ENCODE measurements at places on chromosomes 3 and 15.

DNA sequence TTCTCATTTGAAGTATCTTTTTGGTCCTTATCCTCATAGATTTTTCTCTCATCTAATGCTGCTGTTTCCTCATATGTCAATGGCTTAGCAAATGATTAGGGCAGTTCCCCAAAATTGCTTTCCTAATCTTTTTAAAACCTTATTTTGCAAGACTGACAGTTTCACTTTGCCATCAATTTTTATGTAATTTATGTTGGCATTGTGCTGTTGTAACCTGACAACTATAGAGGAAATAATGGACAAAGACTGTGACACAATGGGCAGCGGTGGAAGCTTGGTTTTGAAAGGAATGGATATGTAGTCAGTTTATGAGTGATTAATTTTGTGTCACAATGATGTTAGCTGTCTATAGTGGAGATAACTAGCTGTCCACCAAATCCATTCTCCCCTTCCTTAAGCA is 10.6 kb upstream of the SH3BP5 start:
- DNase-seq, result no peak

DNA sequence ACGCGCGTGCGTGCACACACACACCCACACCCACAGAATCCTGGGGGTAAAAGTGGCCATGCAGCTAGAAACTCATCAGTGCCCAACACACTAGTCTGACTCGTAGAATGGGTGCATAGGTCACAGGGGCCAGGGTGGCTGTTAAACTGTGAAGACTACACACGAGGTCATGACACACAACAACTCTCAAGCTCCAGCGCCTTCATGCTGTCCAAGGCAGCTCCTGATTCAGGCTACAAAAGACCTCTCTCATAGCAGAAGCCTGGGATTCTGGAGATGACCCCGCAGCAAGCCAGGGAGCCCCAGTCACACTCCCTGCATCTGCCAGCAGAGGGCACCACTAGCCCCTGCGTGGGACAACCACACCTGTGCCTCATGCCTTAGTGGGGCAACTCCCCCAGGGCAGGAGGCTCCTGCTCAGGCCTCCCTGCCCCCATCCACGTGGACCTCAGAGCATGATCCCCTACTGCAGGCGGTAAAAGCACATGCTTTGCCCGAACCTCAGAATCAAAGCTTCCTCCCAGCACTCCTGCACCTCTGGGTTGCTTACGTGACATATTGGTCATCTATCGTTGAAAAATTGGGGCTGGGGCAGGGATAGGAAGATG is 93.1 kb downstream of the LRIG1 start:
- DNase-seq, result peak; percentile 9

GRCh38 chr15:36769098-36769497 is 189.7 kb downstream of the CDIN1 start:
- no peak for DNase-seq

DNA sequence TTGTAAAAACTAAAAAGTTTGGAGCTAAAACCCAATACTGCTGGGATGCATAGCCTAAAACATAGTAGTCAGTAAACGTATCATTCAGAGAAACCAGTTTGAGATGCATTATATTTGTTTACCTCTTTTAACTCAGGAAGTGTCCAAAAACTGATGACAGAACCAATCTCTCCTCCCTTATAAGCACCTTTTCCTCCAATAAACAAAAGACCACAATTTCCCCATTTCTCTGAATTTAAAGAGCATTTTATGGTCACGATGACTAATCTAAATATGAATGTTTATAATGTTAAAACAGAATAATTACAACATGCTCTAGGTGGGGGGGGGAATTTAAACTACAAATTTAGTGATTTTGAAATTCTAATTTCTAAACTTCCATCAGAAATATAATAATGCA is 58.5 kb downstream of the CEP63 start:
- DNase-seq, result no peak

- DNase-seq, result no peak
Measured at GRCh38 chr3:153961494-153961893, 159.7 kb upstream of the ARHGEF26 start.

DNA sequence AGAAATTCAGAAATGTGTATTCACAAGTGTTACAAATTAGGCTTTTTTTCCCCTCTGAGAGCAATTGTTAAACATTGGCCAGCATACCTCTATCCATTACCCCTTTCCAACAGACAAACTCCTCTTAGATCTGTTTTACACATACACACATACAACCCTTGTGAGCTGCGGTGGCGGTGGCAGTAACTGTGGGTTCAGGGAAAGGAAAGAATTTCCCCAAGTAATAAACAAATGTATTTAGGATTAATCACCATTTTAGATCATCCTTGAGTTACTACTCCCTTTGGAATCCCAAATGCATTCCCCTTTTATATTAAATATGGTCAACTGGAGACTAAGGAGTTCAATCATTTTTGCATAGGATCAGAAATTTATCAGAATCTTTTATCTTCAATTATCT is 667.0 kb downstream of the FHIT start:
- DNase-seq, result no peak

- no peak for DNase-seq
Measured at GRCh38 chr15:96088650-96089049, 241.8 kb upstream of the NR2F2 start.

DNA sequence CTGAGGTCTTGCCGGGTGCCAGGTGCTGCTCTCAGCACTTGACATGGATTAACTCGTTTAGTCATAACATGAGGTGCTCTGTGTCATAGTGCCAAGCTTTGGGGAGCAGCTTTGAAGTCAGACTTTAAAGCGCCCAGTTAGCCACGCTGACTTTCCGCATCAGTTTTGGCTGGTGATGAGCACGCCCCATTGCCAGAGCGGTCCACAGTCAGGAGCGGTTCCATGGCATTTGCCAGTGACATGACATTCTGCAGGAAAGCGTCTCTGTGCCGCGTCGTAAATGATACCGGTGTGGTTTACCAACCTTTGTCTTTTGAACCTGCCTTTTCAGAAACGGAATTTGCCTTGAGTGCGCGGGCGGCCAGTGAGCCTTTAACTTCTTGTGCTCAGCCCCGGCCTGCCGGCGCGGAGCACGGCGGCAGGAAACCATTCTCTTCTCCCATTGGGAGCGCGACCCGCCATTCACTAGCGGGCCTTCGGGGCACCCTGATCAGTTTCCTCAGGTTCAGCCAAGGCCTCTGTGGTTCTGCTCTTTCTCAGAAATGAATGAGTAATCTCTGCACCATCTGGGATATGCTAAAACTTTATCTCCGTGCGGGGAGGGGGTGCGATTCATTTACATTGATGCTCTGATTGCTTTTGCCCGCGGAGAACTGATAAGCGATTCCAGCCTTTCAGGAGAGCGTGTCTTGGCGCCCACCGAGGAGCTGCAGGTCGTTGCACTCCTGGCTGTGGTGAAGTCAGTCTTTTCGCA is 1.7 kb upstream of the SLC2A2 start:
- DNase-seq, result no peak

- DNase-seq, result no peak
Measured at GRCh38 chr3:50169232-50169832, 14.2 kb downstream of the SEMA3F start.

- no peak for DNase-seq
Measured at GRCh38 chr15:67953299-67953698, 100.8 kb upstream of the PIAS1 start.

DNA sequence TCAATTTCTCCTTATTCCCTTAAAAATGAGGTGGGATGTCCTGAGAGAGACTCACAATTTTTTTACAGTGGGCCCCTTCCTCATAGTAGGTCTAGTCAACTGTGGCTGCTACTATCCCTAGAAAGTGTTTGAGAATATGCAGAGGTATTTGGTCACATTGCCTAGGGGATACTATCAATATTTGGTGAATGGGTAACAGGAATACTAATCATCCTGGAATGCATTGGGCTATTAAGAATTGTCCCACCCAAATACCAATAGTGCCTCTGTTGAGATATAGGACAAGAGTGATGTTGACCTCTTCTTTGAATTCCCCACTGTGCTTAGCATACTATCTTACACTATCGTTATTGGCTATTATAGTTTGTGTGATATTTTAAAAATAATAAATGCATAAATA is 389.4 kb downstream of the DIPK2A start:
- no peak for DNase-seq

DNA sequence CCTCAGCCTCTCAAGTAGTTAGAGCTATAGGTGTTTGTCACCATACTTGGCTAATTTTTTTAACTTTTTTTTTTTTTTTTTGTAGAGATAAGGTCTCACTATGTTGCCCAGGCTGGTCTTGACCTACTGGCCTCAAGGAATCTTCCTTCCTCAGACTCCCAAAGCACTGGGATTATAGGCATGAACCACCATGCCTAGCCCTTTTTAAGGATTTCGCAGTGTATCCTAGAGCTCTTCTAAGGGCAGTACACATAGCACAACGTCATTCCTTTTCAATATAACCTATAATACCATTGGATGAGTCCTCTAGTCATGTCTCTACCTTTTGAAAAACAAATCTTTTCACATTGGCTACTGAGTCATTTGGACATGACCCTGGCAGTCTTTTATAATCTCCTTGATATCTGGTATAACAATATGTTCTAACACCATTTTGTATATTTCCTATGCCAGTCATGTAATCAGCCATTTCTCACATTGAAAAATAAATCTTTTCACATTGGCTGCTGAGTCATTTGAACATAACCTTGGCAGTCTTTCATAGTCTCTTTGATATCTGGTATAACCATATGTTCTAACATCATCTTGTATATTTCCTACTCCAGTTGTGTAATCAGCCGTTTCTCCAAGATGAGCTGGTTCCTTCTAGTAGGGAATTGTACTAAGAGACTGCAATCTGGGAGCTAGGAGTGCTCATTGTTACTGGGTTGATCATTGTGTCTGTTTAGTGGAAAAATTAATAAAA is 944.7 kb downstream of the MCTP2 start:
- DNase-seq, result no peak

DNA sequence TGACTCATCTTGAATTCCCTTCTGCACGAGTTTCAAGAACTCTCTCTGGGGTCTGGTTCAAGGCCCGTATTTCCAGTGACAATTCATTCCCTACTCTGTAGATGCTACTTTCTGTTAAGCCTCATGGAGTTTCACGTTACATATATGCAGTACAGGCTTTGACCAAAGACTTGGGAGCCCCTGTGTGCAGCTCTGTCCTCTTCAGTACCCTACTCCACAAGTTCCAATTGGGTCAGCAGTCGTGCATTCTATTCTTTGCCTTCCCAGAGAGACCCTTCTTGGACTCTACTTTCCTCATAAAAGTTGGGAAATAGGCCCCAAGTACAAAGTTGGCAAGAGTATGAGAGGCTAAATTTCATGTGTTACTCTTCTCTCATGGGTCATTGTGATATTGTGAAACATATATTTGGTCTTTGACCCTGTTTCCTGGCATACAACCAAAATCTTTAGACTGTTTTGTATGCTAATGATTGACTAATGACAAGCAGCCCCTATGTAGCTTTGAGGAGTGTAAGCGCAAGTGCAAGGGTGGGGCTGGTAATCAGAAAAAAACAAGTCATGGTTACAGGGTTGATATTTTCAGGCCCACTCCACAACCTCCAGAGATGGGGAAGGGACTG is 15.0 kb upstream of the CCDC50 start:
- DNase-seq, result no peak

DNA sequence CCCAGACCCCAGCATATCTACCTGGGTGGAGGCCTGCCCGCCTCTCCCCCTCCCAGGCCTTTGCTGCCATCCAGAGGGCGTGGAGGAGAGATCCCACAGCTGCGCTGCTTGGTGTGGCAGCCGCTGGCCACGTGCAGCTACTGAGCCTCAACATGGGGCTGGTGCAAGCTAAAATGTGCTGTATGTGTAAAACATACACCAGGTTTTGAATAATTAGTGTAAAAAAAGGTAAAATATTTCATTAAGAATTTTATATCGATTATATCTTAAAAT is 95.8 kb downstream of the SEC22A start:
- no peak for DNase-seq

- DNase-seq, result no peak
Measured at GRCh38 chr3:156109989-156110388, 10.4 kb upstream of the KCNAB1 start.

GRCh38 chr15:70569091-70569713 is 194.2 kb downstream of the UACA start:
- DNase-seq, result no peak

DNA sequence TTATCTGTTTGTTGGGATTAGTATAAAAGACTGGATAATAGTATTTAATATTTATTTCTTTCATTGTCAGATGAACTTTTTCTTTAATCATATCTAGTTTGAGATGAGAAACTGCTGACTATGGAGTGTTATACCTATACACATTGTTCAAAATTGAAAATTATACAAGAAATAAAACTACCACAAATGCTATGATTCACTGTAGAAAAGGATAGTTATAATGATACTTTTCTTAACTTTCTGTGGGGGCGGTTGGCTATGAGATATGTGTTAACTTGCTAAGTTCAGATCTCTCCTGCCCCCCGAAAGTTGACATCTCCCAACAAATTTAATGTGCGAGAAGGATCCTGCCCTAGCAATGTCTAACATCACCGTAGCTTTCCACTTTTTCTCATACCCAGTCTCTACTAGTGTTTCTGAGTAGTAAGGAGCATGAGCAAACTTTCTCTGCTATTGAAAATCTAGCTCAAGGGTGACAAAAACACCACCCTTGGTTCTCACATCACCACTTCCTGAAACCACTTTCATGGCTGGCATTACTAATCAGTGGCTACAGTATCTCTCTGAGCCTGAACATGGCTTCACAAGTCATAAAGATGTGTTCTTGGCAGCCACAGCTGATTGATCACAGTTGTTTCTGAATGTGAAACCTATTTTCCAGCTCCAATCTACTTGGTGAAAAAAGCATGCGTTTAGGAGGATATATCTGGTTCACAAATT is 15.8 kb upstream of the SAMMSON start:
- DNase-seq, result no peak

DNA sequence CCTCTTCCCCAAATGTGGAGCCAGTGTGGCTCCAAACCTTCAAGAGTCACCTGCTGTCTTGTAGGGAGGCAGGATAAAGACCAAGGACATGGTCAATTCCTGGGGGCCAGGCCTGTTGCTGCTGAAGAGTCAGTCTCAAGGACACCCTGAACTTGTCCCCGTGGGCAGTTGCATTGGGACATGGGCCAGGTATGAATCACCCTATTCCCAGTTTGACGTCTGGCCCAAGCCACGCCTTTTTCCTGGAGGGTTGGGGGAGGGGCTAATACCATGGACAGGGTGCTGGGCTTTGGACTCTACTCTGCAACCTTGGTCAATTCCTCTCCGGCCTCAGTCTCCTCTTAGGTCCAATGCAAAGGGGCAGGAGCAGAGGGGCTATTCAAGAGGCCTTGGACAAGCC is 10.4 kb downstream of the ATP2B2 start:
- DNase-seq, result no peak

DNA sequence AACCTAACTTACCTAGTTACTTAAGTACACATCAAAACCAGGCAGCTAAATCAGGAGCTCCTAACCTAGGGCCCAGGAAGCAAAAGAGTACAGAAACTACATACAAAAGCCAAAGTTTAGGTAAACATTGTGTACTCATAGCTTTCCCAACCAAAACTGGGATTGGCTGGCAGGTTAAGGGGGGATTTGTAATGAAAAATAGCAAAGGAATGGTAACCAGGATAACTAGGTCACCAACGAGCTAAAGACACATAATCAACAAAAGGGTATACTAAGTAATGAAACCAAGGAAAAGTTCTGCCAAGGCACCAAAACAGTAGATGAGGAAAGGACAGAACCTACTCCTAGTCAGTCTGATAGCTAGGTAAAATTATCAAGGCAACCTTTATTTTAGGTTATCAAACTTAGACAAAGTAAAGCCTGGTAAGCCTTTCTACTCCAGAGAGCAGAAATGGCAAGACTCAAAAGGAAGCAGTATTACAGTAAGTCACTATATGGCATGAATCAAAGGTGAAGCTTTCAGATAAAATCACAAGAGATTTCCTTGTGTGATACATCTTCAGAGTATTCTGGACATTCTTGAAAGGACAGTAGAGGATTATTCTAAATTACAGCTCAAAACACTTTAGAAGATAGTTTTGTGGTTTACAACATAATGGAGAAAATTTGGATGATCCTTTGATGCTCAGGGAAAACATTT is 10.2 kb downstream of the TRA2B start:
- DNase-seq, result no peak
